Stimulated activated CD8-positive, alpha-beta memory T cell treated with anti-CD3 and anti-CD28 coated beads, Interleukin-4, amount 100 ng/mL, for 48 hours (primary cell): ENCODE measurements at places on chromosomes 3 and 15.

- DNase-seq: peak; percentile 86
These were observed 42.9 kb downstream of the IDH2 start for GRCh38 chr15:90059208-90059985.

GRCh38 chr3:27456554-27456953 is 27.6 kb downstream of the SLC4A7 start:
- no peak for DNase-seq

DNA sequence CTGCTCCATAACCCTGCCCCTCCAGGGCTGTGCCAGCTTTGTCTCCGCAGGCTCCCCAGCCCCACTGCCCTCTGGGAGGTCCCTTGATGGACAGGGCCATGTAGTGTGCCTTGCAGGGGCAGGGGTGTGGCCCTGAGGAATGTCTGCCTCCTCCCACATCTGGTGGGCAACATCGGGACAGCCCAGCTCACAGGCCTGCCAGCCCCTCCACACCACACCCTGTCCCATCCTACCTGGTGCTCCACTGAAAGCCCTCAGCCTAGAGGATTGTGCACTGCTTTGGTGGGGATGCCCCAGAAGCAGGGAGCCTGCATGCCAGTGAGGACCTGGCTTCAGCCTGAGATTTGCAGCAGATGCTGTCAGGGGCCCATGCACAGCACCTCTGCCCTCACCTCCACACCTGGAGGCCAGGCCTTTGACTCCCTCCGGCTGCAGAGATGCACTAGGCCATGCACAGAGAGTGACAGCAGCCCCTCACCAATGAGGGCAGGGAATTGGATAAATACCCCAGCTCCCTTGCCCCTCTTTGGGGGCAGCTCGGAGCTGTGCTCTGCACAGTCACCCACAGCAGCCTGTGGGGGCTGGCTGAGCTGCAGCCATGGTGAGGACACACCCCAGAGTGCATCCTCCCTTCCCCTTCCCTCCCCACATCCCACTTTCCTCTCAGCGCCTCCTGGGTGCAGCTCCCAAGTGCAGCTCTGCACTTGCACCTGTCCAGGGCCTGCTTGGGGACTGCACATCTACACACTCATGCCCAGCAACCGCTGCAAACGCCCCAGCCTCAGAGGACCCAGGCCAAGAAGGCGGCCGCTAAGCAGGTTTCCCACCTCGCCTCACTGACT is 2.7 kb downstream of the C3orf22 start:
- DNase-seq: peak; percentile 17

DNA sequence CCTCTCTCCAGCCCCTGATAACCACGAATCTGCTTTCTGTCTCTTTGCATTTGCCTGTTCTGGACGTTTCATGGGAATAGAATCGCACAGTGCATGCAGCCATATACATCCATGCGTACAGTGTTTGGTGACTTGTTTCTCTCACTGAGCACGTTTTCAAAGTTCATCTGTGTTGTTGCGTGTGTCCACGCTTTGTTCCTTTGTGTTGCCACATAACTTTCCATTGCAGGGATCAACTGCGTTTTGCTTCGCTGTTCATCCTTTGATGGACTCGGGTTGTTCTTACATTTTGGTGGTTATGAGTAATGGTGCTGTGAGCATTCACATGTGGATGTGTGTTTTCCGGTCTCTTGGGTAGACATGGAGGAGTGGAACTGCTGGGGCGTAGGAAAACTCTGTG is 56.4 kb upstream of the TAMM41 start:
- no peak for DNase-seq

GRCh38 chr15:70341566-70341965 is 243.8 kb upstream of the TLE3 start:
- peak; percentile 5 for DNase-seq

GRCh38 chr3:153350420-153350819 is 188.4 kb downstream of the RAP2B start:
- no peak for DNase-seq

DNA sequence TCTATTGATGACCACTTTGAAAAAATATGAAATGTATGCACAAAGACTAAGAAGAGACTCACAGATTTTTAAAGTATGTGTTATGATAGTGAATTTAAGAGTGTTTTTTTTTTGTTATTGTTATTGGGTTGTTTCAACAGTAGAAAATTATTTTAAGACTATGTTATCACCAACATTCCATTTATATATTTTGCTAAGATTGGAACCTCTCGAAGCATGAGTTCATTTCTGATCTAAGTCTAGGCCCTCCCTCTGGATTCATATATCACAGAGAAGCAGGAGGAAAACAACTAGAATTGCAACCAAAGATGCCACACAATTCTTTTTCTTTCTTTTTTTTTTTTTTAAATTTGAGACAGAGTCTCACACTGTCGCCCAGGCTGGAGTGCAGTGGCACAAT is 46.8 kb downstream of the ITGB5 start:
- DNase-seq: no peak

- no peak for DNase-seq
These were observed 233.1 kb downstream of the ROBO1 start for GRCh38 chr3:79534727-79535126.

GRCh38 chr15:38042707-38043445 is 108.4 kb downstream of the TMCO5A start:
- DNase-seq: no peak

DNA sequence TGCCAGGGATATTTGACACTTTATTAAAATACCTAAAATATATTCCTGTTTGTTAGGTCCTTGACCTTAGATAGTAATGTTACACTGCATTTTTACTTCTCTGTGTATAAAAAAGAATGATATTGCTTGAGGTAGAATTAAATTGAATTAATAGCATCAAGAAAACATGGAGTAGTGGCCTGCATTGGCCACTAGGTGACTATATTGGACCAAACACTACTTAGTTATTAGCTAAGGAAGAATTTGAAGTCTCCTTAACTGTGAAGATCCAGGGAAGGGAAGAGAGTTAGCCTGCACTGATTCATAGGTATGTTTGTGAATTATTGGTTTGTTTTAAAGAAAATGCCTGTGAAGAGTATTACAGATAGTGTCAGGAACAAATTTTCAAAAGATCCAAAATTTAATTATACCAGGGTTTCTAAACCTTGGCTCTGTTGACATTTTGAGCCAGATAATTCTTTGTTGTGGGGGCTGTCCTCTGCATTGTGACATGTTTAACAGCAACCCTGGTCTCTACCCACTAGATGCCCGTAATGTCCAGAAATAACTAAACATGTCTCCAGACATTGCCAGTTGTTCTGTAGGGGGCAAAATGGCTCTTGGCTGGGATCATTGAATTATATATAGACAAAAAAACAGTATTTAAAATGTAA is 103.6 kb upstream of the THSD4 start:
- DNase-seq: no peak

- DNase-seq: no peak
These were observed 139.3 kb downstream of the ZNF609 start for GRCh38 chr15:64599716-64600115.
